ENCODE measurements at places on chromosomes 5 and 9.

DNA sequence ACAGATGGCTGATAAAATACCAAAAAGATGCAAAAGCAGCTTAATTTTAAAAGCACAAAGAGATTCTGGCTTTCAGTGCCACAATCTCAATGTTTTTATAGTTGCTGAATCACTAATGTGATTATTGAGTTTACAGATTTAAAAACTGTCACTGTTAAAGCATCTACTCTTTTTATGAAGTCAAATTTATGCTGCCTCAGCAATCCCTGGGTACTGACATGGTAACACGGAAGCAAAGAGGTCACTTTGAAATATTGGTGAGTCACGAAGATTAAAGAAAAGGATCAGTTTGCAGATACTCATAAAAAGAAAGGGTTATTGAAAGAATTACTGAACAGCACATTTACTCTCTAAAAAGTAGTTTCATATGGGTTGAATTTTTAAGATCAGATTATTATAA is 39.7 kb upstream of the HMGCS1 start:
- no peak for DNase-seq

DNA sequence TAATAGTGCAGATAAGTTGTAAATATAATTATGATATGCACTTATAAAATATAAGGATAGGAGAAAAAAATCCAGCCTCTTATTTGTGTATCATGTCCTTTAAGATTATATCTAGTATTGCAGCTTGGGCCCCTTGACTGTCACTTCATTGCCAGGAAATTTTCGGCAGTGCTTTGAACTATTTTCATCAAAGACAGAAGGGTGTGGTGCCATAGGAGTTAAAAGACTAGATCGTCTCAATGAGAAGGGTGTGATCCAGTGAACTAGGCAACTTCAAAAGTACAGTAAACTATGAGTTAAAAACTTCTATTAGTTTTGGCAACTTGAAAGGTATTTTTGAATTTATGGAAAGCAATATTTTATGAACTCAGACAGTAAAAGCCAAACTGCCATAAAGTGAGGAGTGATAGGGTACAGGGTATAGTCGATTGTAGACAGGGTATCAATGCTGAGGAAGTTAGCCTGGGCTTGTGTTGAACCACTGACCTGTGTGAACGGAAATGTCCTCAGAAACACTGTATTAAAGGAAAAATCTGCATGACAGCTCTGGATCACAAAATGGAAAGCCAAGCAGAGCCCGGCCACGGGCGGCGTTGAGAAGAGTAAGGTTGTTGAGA is 48.6 kb upstream of the IZUMO3 start:
- DNase-seq = no peak

GRCh38 chr9:18138656-18139055 is 335.3 kb upstream of the ADAMTSL1 start:
- no peak for DNase-seq

DNA sequence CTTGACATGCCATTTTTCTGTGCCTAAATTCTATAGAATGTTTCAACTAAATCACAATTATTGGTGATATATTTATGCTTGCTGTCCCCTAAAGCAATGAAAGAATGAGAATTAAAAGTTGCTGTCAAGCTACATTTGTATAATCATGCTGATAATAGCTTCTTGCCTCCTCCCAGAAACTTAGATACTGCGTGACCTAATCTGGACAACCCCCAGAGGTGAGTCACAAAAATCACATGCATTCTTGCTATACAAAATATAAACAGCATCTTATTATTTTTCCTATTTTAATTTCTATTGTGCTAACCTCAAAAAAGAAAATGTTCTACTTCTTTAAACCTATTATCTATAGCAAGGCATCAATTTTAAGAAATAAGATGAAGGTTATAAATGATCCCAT is 995.8 kb upstream of the ACO1 start:
- DNase-seq = no peak

- DNase-seq = no peak
Measured at GRCh38 chr9:14542071-14542470, 151.2 kb downstream of the ZDHHC21 start.

- DNase-seq = peak; percentile 75
Measured at GRCh38 chr9:136508729-136509500, 26.1 kb upstream of the SEC16A start.

All from upper lobe of left lung (tissue), 6 donors.